Kidney epithelial cell (primary cell): ENCODE measurements at places on chromosomes 11 and 22. TPM values are rescaled to one million over a fixed set of nuclear protein-coding genes. Genes with fewer than 3 reads are reported as not detected.
A peak's percentile ranks its signal among the peaks of the same experiment; 100 is the strongest.

ELF5 gene
- not detected in 2 replicates for total RNA-seq

CENPM gene
- total RNA-seq: 9.8 and 14.3 TPM in 2 replicates

DNA sequence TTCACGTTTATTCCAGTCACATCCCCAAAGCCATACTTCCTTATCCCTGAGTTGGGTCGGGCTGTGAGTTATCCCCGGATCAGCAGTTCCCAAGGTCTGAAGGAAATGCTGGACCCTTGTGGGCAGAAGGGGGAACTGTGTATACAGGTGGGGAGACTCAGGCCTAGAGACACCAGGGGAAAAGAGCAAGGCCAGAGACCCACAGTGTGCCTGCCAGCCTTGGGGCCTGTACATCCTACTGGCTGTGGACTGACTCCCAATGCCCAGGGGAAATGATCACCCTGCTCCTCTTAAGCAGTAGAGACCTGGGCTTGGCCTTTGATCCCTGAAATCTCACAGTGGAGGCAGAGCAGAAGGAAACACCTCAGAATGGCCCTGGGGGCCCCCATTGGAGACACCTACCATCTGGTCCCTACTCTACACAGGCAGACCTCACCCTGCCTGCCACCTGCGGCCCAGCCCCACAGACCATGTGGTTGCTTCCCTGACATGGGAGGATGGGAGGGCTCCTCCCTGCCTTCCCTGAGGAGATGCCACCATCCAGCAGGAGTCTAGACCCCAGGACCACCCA is 1.3 kb downstream of the SELENOM start:
- no peak for DNase-seq

DNA sequence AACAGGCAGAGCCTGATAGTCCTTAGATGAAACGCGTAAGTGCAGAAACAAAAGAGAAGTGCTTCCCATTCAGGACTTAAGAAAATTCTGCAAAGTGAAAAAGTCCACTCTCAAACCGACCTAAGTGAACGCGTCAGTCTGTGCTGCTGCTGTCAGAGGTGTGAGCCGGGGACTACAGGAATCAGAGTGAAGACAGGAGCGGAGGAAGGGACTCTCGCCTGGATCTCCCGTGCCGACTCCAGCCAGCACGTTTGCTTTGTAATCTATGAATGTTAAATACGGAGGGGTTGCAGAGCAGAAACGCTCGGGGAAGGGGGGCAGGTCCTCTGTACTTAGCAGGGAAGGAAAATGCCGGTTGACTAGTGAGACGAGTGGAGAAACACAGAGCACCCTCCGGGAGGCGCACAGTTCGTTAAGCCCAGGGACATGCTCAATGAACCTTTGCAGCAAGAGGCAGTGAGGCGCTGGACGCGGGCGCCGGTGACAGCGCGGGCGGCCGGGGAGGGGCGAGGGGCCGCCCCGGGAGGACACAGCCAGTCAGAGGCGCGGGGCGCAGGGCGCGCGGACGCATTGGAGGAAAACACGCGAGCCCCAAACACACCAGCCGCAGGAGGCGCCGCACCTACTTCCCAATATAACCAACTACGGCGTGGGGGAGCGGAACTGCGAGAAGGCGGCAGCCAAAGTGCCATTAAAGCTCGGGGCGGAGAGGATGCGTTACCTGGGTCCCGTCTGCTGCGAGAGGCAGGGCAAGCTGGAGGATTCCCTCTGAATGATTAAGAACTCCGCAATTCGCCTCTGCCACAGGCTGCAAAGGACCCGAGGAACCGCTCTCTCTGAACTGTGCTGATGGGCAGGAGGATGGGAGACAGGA is at the start of gene CNTN5:
CNTN5 (plus strand) TSS at position 598 of the 874 bp plus-strand sequence.
- peak; percentile 16 for DNase-seq

DNA sequence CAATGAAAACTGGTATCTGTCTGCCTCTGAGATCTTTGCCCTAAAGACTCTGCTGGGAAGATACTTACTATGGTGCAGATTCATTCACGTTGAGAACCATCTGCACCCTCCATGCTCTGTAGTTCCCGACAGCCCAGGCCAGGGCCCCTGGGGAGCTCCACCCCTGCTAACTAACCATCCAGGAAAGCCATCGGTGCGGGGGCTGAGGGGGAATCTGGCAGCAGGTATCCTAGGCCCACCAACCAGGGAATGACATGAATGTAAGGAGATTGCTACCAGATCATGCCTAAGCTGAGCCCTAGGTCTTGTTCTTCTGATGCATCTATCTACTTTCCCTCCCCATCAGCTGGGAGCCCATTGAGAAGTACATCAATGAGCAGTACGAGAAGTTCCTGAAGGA is 11.3 kb upstream of the WBP2NL start:
- no peak for DNase-seq

DNA sequence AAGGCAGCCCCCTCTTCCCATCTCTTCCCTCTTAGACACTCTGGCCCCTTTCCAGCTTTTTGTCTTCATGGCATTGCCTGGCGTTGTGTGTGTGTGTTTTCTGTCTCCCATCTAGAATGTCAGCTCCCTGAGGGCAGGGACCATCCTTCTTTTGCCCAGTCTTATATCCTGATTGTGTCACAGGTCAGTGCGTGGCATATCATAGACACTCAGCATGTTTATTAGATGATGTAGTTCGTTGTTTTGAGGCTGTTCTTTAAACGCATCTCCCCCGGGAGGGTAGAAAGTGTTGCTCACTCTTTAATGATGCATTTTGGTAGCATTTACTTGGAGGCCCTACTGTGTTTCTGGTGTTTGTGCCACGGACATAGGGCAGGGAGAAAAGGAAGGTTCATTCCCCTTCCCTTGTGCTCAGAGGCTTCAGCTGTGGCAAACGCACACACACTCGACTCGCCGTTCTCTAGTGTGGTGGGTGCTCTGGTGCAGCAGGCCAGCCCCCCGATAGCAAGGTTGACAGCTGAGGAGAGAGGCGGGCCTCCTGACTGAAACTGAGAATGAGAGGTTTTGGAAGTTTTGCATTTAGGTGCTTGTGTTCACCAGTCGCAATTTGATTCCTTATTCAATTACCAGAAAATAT is 60.2 kb downstream of the TNRC6B start:
- no peak for DNase-seq
